Glomerular endothelial cell (primary cell): ENCODE measurements at places on chromosomes 16 and 17. TPM values are rescaled to one million over a fixed set of nuclear protein-coding genes. Genes with fewer than 3 reads are reported as not detected.

DNA sequence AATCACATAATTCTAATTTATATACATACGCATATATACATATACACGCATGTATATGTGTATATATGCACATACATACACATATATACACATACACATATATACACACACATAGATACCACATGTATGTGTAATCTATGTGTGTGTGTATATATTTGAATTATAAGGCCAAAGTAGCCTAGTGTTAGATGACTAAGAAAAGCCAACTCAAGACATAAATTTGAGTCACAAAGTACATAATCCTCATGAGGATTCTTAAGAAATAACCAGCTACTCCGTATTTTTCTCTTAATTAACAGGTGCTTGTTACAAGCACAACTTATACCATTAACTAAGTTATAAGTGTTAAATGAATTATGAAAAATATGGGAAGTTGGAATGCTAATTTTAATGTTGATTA lies 84.9 kb downstream of the CACNG1 start:
- no peak for DNase-seq

GRCh38 chr17:50833510-50834428 lies 1.6 kb upstream of the WFIKKN2 start:
- no peak for DNase-seq

GRCh38 chr16:78664811-78665772 lies 565.6 kb downstream of the WWOX start:
- DNase-seq = no peak

- no peak for DNase-seq
Observed at GRCh38 chr16:946048-946395, 24.8 kb downstream of the LMF1 start.

DNA sequence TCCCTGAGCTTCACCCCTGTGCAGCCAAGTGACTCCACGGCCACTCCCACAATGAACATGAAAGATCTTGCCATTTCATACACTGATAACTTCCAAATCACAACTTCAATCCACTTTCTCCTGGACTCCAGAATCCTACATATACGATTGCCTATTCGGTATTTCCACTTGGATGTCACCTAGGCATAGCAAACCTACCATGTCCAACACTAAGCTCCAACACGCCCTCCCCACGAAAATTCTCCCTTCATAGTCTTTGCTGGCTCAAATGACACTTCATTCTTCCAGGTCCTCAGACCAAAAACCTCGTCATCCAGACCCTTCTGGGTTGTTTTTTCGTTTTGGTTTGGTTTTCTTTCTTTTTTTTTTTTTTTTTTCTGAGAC lies 1.9 kb downstream of the GLTPD2 start:
- DNase-seq = no peak

KRT20 gene
- not detected in 2 replicates for total RNA-seq

DNA sequence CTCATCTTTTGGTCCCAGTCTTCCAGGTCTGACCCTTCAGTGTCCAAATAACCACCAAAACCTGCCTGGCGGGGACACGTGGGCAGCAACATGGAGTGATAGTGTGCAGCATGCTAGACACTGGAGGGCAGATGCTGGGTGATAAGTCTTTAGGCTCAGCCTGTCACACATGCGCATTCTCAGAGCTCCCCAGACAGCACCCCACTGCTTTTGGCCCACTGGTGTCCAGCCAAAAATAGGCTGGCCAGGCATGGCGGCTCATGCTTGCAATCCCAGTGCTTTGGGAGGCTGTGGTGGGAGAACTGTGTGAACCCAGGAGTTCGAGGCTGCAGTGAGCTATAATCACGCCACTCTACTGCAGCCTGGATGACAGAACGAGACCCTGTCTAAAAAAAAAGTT lies 12.3 kb downstream of the GINS2 start:
- no peak for DNase-seq

DNA sequence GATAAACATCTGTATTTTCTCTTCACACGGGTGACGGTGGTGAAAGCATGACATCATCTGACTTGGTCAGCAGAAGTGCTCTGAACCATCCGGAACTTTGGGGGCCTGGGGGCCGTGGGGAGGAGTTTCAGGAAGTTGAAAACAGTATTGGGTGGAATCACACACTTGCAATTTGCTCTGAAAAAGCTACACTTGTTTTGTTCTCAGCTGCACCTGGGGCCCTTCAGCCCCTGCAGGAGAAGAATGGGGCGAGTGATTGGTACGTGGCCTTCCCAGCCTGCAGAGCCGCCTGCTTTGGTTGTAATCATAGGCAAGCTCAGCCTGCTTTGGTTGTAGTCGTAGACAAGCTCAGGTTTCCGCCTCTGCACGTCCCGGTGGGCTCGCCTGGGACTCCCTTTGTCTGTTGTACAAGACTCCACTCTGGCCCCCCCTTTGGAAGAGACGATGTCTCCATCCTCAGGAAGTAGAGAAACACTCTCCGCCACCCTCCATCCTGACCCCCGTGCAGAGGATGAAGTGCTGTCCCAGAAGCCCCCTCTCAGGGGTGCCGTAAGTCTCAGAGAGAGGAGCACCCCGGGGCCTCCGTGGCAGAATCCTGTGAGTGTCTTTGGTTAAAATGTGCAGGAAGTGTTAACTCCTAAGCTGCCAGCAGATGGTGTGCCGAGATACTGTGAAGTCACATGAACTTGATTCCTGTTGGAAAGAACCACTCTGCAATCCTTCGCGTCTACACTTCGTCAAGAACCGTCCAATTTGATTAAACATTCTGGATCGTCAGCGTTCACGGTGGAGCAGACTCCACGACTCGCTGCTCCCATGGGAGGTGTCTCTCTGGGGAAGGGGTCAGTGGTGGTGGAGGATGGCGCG lies 5.4 kb downstream of the BANP start:
- no peak for DNase-seq

GRCh38 chr16:16017812-16018211 lies 68.4 kb downstream of the ABCC1 start:
- no peak for DNase-seq

GGNBP2 gene
- 45.5 and 51.0 TPM in 2 replicates for total RNA-seq
